Stimulated activated CD4-positive, alpha-beta T cell treated with anti-CD3 and anti-CD28 coated beads, Interleukin-12 subunit alpha, Interleukin-12 subunit beta, amount 100 ng/mL, for 48 hours (primary cell): ENCODE measurements at places on chromosomes 13 and 19.

DNA sequence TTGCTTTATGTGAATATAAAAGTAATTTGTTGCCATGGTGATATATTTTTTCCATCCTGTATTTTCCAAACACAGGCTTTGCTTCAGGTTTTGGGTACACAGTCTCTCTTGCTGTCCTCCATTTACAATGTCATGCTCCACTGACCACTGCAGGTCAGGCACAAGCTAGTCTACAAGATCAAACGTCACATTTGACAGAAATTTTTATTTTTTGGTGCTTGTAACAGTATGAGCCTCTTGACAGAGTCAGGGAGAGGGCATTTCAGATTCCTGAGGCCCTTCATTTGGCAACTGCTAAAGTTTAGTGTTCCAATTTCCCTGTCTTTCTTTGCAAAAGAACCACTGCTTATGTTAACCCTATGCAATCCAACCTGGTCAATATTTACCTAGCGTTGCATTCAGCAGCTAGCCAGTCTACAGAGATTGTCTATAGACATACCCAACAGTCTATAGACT, 175.0 kb downstream of the RFC3 start:
- DNase-seq, result no peak

DNA sequence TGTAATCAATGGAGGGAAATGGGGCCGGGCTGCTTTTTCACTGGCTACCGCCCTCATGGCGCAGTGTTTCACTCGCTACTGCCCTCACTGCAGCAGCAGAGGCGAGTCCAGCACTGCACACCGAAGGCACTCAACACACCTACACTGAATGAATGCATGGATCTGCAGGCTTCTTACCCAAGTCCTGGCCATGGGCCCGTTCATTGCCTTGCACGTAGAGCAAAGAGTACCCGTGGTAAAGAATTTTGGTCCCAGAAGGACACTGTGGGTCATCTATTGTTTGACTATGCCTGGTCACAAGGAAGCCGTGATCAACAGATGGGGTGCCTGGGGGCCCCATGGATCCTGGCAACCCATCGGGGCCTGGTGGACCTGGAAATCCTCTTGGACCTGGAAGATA, 144.9 kb downstream of the COL4A1 start:
- DNase-seq, result no peak

DNA sequence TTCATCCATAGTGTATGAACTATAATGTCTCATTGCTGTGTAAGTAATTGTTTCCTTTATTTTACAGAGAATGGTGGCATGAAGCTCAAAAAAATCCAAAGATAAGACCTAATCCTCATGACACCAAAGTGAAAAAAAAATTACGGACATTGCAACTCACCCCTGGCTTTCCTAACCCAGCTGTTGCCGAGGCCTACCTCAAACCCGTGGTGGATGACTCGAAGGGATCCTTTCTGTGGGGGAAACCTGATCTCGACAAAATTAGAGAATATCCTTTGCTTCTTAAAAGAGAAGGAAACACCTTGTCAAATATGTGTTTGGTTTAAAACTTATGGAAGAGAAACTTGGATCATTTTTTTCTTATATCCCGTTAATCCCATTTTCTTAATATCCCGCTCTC, 26.3 kb downstream of the ERCC5 start:
- DNase-seq, result no peak

GRCh38 chr19:18649371-18650020, 12.7 kb downstream of the KLHL26 start:
- DNase-seq, result no peak

GRCh38 chr19:20078581-20079031, 806 bp downstream of the ZNF90 start:
- DNase-seq, result peak; percentile 7

DNA sequence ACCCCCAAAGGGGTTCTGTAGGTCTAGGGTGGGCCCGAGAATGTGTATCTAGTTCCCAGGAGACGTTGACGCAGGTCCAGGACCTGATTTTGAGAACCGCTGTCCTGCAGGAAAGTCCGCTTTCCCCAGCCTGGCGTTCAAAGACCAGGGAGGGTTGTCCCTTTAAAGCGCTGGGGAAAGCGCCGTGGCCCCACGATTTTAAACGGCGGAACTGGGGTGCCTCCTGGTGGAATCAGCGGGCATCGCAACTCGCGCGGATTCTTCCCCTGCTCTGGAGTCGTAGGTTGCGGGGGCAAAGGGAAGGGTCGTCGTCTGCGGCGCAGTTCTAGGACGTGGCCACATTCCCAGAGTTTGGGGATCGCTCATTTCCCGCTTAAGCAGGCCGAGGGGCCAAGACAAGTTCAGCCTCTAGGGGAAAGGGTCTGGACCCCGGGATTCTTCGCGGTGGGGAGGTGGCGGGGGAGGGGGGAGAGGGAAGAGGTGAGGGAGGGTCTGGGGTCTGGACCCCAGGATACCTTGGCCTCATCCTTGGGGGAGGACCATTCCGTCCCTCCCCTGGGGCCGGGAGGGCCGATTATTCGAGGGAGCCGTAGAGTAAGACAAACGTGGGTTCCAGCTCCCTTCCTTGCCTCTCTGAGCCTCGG, 7.7 kb downstream of the PNMA8B start:
- DNase-seq, result peak; percentile 58

DNA sequence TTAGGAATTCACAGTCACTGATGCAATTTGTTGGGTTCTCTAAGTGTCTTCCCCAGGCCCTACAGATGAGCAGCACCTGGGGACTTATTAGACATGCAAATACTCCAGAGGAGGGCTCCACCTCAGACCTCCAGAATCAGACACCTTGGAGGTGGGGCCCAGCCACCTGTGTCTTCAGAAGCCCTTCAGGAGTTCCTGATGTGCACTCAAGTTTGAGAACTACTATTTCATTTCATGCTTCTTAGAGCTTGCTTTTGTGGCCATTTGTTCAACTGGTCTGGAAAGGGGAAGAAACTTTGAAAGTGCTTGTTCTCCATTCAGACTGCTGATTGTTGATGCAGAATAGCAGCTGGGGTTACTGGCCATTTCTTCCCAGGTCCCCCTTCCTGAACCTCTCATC, 472.0 kb downstream of the COG6 start:
- DNase-seq, result no peak

GRCh38 chr19:39351537-39352064, 9.4 kb downstream of the SAMD4B start:
- DNase-seq, result peak; percentile 34

- no peak for DNase-seq
These were observed 139.8 kb downstream of the MIPEP start for GRCh38 chr13:23749288-23749873.

GRCh38 chr13:73657821-73658540, 476.2 kb downstream of the KLF12 start:
- no peak for DNase-seq

DNA sequence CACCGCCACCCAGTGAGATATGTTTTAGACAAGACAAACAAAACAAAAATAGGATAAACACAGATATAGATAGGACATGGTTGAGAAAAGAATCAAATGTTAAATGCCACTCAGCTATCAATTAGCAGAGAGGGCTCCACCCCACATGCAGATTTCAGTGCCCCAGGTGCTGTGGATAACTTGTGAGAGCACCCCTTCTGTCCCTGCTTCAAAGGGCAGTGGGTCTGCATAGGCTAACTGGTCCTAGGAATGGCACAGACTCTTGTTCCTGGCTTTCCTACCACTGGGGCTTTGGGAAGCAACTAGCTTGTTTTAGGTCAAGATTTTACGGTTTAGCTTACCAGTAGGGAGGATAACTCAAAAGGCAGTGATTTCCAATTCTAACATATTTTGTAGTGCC, 460.3 kb downstream of the TSHZ3 start:
- no peak for DNase-seq

DNA sequence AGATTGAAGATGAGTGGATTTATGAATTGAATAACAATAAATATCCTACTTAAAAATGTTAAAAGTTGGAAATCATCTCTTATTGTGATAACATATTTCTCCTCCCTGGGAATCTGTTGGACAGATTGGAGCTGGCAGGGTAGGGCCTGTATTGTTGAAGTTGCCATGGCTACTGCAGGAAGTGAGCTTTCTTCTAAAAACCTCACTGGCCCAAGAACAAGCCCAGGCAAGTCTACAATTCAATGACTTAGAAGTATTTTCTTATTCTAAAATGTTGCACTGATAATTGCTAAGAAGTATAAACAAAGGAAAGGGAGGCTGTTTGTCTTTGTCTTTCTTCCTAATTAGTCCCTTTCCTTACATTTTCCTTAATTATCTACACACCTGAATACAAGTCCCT, 112.1 kb downstream of the DLEU7 start:
- no peak for DNase-seq

- no peak for DNase-seq
These were observed 84.6 kb upstream of the TRPC4 start for GRCh38 chr13:37954191-37954590.

DNA sequence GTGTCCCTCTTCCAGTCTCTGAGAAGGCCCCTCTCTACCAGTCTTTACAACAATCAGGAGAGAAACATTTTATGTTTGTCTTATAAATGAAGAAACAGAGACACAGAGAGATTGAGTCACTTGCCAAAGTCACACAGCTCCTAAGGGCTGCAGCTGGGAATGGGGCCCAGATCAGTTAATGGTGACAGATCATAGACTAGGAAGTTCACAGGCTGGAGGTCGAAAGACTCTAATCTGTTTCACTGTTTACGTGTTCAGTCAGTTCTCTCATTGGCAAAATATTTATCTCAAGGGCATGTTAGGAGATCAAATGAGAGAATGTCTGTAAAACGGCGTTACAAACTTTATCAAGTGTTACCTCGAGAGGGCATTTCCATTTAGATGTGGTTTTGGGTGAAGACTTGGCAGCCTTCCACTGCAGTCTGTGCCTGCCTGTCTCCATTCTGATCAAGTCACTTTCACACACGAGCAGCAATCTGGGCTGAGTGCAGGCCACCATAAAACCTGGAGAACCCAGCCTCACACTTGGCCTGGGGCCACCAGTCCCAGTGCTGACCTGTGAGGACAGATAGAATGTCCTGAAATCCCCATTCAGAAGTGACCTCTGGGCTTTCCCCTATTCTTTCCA, 65.1 kb downstream of the SIAH3 start:
- no peak for DNase-seq
